ENCODE measurements at places on chromosomes 5 and 9.

DNA sequence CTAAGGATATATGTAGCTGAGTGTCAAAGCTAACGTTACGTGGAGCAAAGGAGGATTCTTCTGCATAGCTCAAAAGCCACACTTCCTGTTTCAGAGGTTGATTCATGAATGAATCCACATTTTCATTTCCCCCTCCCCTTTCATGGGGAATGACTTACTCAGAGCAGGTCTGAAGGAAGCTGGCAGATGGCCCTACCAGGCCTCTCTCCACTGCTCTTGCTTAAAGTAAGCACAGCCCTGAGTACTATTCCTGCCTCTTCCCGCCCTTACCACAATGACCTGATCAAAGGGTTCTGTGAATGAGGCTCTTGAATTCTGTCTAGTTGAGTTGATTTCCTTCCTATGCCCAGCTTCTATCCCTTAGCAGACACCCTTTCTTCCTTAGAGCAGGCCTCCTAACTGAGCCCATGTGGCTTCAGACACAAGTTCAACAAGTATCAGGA lies 6.3 kb downstream of the IGIP start:
- no peak for DNase-seq

DNA sequence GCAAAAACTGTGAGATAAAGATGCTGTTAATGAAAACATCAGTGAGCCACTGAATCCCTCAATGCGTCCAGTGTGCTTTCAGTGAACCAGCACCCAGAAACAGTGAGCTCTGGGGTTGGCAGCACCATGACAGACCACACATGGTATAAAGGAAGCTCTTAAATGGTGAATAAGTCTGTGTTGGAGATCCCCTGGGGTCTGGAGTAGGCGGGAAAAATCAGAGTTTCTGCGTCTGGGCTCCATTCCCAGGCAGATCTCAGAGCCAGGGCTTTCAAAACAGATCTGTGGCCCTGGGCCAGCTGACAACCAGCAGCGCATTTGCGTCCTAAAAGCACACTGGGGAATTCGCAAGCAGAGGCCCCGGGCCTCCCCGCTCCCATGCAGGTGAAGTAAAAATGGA lies 233.5 kb downstream of the FRMD3 start:
- DNase-seq, result no peak

DNA sequence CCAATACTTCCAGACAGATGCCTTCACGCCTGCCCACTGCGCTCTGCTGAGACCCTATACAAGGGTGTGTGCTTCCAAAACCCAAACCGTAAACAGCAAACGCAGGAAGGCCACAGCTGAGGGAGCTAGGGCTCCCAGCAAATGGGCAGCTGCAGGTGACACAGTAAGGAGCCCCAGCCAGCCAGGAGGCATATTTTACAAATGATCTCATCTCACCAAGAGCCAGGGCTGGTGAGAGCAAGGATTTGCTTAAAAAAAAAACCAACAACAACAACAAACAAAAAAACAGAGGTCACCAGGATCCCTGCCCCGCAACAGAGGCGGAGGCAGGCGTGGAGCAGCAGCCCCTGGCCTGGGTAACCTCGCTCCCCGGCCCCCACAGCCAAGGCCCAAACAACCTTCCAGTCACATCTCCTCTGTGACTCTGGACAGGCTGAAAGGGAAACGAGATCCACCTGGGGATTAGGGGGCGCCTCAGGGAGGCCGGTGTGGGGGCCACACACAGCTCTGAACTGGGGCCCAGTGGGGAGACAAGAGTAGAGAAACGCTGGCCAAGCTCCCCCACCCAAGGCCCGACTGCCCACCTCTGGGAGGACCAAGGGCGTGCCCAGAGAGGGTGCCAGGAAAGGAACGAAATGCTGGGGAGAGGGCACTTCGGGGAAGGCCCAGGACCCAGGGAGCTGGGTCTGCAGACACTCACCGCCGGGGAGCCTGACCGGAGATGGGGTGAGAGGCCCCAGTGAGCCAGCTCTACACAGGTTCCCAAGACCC lies 3.3 kb downstream of the NACC2 start:
- DNase-seq, result peak; percentile 2

DNA sequence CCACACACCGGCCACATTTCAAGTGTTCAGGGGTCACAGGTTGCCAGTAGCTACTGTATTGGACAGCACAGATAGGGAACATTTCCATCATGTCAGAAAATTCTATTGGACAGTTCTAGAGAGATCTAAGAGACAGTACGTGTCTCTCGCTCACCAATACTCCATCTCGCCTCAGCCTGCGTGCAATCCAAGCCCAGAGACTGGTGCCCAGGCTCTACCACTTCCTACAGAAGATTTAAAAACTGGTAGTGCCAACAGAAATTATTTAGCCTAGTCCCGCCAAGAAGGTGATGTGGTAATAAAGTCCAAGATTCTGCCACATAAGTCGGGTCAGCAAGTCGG lies 390 bp upstream of the SNX2 start:
- no peak for DNase-seq

DNA sequence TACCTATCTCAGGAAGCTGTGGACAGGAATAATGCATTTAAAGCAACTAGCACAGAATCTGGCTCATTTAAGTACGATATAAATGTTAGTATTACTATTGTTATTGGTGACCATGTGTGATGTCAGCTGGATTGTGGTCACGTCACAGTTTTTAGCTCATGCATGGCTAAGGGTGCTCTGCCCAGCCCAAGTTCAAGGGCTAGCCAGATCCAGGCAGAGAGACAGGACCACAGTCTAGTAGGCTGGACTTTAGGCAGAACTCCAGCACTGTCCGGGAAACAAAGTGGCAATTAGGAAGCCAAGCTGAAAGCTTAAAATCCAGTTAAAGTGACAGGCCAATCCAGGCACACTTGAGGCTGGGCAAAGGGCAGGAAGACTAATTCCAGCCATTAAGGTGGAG lies 273.6 kb downstream of the ADAMTSL1 start:
- no peak for DNase-seq

- DNase-seq, result no peak
Observed at GRCh38 chr5:76763136-76763535, 47.2 kb downstream of the F2R start.

DNA sequence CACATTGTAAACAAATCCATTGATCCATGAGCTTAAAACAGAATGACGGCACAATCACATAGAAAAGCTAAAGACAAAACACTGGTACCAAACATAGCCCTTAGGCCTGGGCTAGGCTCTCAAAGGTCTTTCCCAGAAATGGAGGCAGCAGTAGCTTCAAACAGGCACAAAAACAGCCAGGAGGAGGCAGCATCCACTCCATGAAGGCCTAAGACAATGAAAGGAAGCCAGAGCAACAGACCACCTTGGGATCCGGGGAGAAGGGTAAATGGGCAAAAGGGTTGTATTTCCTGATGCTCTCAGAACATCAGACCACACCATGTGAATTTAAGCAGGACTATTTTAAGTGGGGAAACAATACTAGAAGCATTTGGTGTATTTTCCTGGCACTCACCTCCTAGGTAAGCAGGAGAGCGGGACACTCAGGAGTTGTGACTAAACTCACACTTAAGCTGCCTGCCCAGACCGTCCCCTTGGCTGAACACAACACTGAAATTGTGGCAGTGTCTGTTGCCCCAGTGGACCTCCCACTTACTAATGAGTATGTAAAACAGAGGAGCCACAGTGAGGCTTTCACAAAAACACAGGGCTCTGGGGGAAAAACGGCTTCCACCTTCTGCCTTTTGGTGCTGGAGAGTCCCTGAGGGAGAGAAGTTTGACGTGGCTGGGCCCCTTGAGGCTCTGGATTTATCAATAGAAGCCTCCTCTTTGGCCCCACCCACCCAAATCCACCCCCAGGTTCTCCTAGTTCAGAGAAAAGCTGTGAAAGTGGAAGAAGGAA lies 11.9 kb downstream of the GNPDA1 start:
- DNase-seq, result no peak

DNA sequence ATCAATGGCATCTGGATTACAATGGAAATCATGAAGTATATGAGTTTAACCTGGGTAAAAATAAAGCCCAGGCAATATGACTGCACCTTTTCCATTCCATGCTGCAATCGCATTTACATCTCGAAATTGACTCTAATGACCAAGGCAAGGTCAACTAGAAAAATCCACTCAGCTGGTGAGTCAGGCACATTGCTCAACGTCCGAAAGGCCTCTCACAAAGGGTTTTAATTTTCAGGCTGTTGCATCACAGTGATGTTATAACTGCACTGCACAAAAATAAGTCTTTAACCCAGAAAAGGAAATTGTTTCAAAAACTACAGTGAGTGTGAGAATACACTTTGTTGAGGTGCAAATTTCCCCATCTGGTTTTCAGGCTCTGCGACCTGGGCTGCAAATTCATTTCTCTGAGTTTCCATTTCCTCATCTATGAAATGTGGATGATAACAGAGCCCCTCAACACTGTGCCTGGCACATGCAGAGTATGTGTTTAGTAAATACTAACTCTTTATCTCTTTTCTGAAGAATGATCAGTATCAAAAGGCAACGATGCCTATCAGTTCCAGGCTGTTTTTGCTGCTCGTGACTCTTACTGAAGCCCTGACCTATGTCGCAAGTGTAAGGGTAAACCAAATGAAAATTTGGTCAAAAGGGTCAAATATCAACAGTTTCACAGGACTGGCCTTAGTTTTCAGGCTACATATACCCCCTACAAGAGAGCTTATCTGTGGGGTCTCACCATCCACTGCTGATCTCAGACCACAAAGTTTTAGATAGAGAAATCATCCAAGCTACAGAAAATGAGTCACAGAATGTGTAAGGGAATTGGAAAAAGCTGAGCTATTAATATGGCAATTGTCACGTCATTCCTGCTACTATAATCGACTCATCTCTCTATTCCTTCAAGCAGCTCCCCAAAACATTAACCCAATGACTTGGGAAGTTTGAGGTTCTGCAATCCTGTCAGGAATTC lies 4.1 kb downstream of the NFIL3 start:
- DNase-seq, result no peak

- DNase-seq, result no peak
Observed at GRCh38 chr5:153619771-153620170, 129.3 kb downstream of the GRIA1 start.

- no peak for DNase-seq
Observed at GRCh38 chr5:91383956-91384300, 811 bp upstream of the ARRDC3 start.

GRCh38 chr5:71693828-71694427 lies 25.1 kb upstream of the CARTPT start:
- no peak for DNase-seq

GRCh38 chr9:89523948-89524347 lies 26.0 kb upstream of the SEMA4D start:
- no peak for DNase-seq

- no peak for DNase-seq
Observed at GRCh38 chr9:121675969-121676822, 24.8 kb downstream of the DAB2IP start.

DNA sequence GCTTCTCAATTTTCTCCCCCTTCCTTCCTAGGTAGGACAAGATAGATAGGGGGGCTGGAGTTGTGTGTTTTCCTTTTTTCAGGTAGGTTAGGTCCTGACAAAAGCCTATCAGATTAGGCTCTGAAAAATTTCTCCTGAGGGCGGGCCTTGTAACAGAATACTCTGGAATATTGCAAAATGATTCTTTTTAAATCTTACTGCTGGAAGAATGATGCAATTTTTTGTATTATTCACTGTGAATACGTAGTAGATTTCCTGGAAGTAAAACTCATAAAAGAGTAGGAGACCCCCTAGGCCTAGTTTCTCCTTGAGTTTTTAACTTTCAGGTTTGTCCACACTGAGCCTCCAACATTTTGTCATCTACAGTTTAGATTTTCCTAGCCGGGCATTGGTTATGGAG lies 1701.8 kb downstream of the EFNA5 start:
- no peak for DNase-seq

DNA sequence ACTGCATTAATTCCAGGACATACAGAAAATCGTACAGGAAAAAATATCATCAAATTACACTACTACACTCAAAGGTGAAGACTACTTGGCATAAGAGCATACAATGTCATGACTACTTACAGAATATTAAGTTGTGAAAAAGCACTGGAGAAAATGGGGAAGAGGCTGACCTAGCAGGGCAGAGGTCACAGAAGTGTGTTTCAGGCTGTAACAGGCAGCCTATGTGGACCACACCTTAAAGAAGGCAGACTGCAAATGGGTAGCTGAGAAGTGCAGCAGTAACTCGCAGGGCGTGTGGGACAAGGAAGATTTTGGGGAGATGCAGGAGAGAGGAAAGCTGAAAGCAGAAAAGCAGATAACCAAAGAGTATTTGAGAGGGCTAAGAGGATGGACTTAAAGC lies 167.0 kb upstream of the PIK3R1 start:
- no peak for DNase-seq

GRCh38 chr5:45279109-45279508 lies 417.1 kb downstream of the HCN1 start:
- DNase-seq, result no peak

DNA sequence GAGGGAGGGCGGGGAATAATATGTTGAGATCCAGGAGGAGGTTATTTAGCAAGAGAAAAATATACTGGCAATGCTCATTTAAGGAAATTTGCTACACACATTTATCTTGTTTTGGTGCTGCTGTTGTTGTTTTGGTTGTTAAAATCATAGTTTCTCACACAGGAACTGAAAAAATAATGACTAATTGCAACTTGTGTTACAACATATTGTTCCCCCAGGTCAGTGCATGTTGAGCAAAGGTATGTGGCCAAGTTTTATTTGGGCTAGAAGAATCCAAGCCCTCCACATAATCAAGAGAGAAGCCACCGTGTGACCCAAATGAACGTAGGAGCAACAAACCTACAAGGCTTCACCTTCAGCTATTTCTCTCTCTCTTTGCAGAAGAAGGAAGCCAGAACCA lies 220.3 kb upstream of the DAPK1 start:
- DNase-seq, result no peak

- DNase-seq, result no peak
Observed at GRCh38 chr5:53878015-53878414, 317.6 kb downstream of the NDUFS4 start.

DNA sequence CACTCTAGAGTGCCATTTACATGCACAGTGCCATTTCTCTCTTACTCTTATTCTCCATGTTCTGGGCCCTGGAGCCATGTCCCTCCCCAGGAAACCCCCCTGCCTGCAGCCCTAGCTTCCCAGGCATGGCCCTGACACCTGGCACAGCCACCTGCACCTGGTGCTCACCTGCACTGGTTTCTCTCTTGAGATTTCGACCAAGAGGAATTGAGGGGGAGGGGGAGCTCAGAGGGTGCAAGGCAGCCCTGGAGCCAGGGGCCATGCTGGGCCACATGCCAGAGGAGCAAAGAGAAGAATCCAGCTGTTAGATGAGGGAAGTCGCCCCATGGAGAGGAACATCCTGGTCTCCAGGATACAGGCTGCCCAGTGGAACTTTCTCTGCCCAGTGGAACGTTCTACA lies 65.0 kb upstream of the RAPGEF1 start:
- DNase-seq, result no peak

DNA sequence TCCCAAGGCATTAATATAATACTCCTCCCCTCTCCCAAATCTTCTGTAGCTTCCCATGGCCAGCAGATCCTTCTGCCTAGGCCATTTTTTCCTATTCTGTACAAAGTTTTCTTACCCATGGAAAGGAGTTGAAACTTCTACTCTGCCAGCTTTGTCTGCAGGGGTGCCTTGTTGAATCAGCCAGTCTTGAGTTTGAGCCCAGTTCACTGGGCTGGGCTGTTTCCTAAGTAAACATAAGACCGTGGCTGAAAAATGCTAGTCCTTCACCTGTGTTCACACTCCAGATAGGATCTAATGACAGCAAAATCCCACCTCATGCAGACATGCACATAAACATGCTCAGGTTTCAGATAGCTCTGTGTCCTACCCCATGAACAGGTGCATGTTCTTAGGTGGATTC lies 10.4 kb downstream of the TEX48 start:
- no peak for DNase-seq

- DNase-seq, result no peak
Observed at GRCh38 chr5:67454957-67455561, 258.5 kb upstream of the CD180 start.

- DNase-seq, result no peak
Observed at GRCh38 chr5:135584918-135585317, 6.1 kb upstream of the CXCL14 start.

GRCh38 chr5:96904054-96904931 lies 28.0 kb downstream of the ERAP2 start:
- no peak for DNase-seq
